ENCODE measurements at places on chromosomes 7 and 10.
A peak's percentile ranks its signal among the peaks of the same experiment; 100 is the strongest.

DNA sequence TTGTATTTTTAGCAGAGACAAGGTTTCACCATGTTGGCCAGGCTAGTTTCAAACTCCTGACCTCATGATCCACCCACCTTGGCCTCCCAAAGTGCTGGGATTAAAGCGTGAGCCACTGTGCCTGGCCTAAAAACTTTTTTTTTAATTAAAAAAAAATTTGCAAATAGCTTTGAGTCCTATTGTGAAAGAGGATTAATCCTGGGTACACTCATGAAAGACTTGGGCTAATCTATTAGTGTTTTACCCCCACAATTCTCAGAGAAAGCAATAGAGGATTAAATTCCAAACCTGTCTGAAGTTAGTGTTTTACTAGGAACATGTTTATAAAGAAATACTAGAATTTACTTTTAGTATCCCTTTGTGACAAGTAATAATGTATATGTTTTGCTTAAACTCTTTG, 76.9 kb upstream of the ITGB1 start:
- no peak for DNase-seq

DNA sequence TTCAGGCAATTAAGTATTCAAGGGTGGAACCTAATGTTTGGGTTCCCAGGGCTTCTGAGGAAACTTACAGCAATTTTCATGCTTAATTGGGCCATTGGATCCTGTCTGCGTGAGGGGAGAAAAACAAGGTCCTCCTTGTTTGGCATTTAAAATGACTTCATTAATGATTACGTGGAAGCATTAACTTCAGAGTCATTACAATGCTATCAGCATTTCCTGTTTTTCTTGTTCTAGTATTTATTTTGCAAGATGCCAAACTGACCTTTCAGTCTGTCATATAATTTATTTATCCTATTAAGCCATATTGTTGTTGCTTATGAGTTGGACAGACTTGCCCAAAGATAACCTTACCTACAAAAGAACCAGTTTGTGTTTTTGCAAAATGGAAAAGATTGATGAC, 324.1 kb upstream of the LRRN3 start:
- DNase-seq: no peak

GRCh38 chr7:154424350-154424749, 372.2 kb downstream of the DPP6 start:
- DNase-seq: no peak

- DNase-seq: no peak
Measured at GRCh38 chr7:105723572-105723971, 142.3 kb upstream of the EFCAB10 start.

- no peak for DNase-seq
Measured at GRCh38 chr7:45193828-45194227, 36.2 kb downstream of the RAMP3 start.

GRCh38 chr7:131544449-131545301, 11.8 kb downstream of the PODXL start:
- peak; percentile 92 for DNase-seq

- peak; percentile 66 for DNase-seq
Measured at GRCh38 chr7:116306409-116307048, 96.2 kb downstream of the TES start.

GRCh38 chr10:84269773-84270172, 24.9 kb downstream of the RGR start:
- DNase-seq: no peak

DNA sequence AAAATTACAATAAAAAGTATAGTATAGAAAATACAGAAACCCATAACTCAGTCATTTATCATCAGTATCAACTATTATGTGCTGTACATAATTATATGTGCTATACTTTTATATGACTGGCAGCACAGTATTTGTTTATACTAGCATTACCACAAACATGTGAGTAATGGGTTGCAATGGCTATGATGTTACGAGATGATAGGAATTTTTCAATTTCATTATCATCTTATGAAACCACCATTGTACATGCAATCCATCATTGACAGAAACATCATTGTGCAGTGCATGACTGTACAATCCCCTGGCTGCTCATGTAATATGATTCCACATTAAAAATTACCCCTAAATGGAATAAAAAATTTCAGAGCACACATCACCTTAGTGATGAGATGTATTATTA, 55.7 kb upstream of the TMEM229A start:
- DNase-seq: no peak

DNA sequence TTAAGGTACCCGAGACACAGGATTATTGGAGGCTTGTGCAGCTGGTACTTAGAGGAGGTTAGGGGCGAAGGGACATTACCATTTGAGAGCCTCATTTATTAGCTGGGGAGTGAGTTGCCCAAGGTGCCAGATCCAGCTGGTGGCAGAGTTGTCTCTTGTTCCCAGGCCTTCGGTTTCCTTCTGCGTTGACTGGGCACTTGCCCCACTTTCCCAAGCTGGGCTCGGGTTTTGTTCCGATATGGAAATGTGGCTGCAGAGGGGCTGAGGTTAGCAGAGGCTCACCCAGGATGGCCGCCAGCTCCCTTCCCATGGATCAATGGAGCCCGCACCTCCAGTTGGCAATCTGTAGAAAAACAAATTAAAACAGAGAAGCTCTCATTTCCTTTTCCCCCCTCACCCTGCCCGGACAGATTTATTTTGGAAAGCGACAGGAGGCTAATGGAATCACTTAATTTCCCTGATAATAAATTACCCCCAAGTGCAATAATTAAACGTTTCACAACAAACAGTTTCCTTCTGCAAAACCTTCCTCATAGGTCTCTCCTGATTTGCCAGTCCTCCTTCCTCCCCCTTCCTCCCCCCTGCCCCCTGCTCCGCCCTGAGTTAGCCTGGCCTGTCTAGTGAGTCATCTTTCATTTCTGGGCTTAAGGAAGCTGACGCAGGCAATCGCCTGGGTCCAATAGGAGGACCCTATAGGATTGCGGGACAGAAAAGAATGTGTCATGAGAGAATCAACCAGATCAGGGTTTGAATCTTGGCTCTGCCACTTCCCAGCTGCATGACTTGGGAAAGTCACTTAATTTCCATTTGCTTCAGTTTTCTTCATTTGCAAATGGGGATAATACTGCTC, 51.7 kb downstream of the ADRA2A start:
- peak; percentile 29 for DNase-seq

DNA sequence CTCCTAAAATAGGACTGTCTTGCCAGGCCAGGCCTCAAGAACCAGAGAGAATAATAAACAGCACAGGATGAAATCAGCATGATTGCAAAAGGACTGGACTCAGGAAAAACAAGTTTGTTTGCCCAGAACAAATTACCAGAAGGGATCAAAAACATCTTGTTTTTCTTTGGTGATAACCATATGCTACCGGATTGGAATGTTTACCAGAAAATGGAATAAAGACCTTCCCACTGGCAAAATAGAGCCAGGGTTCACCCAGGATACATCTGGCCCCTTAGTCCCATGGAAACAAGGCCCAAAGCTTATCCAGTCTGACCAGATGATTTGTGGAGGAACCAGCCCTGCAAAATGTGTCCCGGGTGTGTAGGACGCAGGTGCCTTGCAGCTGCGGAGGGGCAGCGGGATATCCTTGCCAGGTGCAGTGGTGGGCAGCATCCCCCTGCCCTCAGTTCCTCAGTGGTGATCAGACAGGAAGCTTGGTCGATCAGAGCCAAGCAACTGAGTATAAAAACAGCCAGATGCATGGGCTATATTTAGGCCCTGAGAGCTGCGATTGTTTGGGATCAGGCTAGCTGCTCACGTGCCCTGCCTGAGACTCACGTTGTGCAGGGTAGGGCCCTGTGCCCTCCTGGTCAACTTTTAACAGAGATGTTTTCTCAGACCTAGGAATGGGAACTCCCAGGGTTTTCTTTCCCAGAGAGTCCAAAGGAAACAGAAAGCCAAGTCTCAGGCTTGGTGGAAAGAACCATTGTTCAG, 4.6 kb upstream of the ZNF22 start:
- DNase-seq: no peak

- DNase-seq: no peak
Measured at GRCh38 chr10:31697271-31698180, 231.1 kb downstream of the ARHGAP12 start.

GRCh38 chr7:142717453-142717852, 31.8 kb upstream of the PRSS1 start:
- no peak for DNase-seq

DNA sequence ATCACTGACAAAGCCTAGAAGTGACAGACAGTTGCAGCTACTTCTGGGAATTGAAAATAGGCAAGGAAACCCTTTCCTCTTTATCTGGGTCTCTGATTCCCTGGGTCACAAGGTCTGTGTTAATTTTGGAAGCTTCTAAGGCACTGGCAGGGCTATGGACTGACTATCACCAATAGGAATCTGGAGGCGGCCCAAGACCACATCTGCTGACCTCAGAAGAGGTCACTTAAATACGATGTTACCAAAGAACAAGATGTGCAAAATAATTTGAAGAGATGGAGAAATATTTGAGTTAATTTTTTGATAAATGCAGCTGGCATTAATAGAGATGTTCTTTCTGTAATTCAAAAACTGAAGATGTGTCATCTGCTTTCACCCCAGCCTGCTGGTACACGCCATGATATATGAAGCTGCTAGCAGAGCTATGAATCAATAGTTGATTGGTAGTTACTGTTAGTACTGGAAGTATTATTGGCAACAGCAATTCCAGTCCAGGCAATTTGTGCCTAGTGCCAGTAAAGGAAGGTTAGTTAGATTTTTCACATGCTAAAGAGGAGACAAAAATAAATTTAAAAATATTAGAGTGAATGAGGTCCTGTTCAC, 5.5 kb upstream of the STEAP4 start:
- DNase-seq: no peak

- peak; percentile 80 for DNase-seq
Measured at GRCh38 chr10:122703483-122704448, 4.1 kb upstream of the C10orf120 start.

- no peak for DNase-seq
Measured at GRCh38 chr10:21740989-21741388, 207.0 kb downstream of the MLLT10 start.

- DNase-seq: peak; percentile 94
Measured at GRCh38 chr10:72784551-72785351, 92.8 kb downstream of the MCU start.

DNA sequence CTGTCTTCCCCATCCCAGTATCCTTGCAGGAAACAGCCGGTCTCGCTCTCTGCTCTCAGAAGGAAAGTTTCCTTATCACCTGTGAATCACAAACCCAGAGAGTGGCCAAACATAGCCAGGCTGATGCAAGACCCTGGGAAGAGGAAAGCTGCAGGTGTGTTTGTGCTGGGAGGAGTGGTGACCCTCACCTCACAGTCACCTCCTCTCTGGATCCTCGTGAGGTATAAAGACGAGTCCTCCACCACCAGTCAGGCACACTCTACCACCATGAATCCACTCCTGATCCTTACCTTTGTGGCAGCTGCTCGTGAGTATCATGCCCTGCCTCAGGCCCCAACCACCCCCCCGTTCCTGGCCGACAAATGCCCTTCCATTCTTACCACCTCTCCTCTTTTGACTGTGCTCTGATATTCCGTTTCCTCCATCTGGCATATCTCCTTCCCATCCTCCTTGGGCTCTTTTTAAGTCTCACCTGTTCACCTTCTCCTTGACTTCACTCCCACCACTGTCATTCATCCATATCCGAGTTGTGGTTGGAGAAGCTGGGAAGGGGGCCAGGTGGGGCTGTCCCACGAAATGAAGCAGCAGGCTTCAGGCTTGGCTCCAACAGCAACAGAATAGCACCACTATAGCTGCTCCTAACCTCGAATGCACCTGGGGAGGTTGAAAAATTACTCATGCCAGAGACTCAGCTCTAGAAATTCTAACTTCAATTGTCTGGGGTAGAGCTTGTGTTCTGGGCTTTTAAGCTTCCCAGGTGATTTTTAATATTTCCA, at the start of gene PRSS1:
PRSS1 (plus strand) TSS at position 255 of the 776 bp plus-strand sequence; CDS start at position 268, 13 bp downstream.
- peak; percentile 81 for DNase-seq

DNA sequence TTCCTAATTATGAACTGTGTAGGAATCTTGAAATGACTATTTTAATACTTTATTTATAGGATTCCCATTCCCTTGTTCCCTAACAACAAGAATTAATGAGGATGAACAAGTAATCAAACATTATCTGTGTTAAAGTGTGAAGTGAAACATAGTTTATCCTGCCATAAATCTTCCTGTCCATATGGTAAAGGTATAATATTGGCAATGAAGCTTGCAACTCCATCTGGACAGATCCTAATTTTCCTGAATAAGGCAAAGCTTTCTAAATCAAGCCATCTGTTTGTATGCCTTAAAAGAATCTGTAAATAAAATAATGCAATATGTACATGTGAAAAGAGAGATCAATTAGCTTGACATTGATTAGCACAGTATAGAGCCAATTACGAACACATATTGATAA, 529.0 kb downstream of the ANKRD7 start:
- DNase-seq: no peak

GRCh38 chr7:136391371-136391770, 414.2 kb upstream of the MTPN start:
- DNase-seq: peak; percentile 93

GRCh38 chr7:134946260-134946659, 40.0 kb upstream of the AGBL3 start:
- no peak for DNase-seq

GRCh38 chr10:80529604-80530003, 8.1 kb upstream of the SH2D4B start:
- no peak for DNase-seq

DNA sequence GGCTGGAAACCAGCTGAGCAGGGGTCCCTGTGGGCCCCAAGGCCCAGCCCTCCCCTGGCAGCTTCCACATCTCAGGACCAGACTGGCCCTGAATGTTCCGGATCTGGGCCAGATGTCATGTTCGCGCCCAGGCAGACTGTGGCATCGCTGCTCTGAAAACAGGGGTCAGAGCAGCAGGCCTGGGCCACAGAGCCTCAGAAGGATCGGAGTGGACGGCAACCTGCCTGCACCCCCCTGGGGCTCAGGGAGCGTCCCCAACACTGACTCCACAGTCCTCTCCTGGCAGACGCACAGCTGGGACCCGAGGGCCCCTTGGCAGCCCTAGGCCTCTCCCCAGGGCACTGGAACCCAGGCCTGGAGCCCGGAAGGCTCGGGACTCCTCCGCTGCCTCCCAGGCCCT, 91.3 kb upstream of the DNAAF5 start:
- DNase-seq: no peak

- DNase-seq: no peak
Measured at GRCh38 chr10:126439942-126440341, 51.7 kb upstream of the ADAM12 start.

- DNase-seq: peak; percentile 49
Measured at GRCh38 chr7:152959610-152960009, 200.1 kb downstream of the ACTR3B start.

GRCh38 chr7:50531928-50532327, 33.3 kb downstream of the DDC start:
- no peak for DNase-seq

- no peak for DNase-seq
Measured at GRCh38 chr10:125294109-125294508, 133.7 kb upstream of the CTBP2 start.

- no peak for DNase-seq
Measured at GRCh38 chr10:58742141-58742540, 229.5 kb downstream of the BICC1 start.

GRCh38 chr10:62454687-62455397, 80.7 kb downstream of the ZNF365 start:
- DNase-seq: no peak

DNA sequence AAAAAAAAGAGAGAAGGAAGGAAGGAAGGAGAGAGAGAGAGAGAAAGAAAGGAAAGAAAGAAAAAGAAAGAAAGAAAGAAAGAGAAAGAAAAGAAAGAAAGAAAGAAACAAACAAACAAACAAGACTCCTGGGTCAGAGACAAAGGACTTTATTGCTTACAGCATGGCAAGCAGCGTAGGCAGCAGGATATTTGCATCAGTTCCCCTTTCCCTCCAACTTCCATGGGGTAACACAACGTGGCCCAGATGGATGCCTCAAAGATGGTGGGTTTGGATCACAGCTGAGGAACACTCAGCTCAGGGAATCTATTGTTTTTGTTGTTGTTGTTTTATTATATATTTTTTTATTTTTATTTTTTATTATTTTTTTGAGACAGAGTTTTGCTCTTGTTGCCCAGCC, 128.5 kb upstream of the VKORC1L1 start:
- no peak for DNase-seq
